Effector CD8-positive, alpha-beta T cell (primary cell): ENCODE measurements at places on chromosomes 11 and 22.

DNA sequence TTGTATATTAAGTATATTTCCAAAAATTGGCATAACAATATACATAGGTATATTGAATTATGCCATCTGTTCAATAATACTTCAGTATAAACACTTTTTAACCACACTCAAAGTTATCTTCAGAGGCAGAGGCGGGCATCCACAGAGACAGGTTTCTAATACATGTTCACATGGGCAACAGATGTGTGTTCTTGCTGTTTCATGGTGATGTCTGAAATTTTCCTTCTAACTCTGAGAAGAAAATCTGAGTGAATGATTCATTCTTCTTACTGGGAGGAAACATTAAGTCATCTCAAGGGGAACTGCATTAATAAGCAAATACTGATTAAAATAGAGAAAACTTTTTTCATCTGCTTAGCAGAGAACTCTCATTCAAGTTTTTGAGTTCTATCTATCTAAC, 1074.5 kb downstream of the LRRC4C start:
- DNase-seq = no peak

DNA sequence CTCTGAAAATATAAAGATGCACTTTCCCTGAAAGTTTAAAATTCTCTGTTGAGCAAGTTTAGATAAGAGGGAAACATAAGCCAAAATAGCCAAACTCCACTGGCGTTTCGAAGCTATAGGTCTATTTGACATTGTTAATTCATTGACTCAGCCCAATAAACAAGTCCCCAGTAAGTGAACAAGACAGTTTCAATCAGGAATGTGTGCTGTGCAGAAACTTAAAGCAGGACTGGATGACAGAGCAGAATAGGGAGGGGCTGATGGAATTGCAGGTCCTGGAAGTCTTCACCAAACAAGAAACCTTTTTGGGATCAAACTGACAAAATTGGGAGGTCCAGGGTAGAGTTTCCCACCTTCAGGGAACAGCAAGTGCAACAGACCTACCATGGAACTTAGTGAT, 8.9 kb upstream of the KDM4E start:
- no peak for DNase-seq

DNA sequence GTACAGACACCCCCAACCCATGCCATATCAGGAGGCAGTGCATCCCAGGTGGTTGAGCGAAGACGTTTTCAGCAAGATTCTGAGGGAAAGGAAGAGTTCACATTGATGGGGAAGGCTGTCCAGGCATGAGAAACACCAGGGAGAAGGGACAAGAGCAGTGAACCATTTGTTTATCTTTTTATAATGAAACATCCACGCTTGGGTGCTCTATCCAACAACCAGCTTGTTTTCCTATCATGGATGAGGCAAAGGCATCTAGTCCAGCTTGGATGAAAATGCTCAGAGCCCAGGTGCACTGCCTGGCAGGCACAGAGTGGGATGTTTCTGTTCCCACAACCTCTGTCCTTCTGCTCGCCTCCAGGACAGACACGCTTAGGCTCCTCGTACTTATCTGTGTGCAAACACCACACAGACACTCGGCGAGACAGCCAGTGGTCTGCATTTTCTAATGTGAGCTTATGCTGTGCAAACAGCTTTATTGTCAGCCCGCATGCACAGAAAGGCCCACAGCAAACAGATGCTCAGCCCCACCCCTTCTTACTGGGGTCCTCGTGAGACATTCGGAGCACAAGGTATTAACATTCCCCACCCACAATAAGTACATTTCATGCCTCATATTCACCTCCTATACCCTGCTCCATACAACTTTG, 45.4 kb upstream of the NTM start:
- DNase-seq = no peak

DNA sequence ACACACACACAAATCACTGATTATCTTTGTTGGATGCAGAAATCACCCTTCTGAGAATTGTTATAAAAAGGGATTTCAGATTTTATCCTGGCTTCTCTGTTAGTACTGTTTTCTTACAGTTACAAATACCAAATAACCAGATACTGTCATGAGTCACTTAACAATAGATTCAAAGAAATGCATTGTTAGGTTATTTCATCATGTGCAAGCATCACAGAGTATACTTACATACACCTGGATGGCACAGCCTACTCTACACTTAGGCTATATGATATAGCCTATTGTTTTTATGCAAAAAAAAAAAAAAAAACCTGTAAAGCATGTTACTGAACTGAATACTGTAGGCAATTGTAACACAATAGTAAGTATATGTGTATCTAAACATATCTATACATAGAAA, 319.2 kb upstream of the ARHGAP42 start:
- no peak for DNase-seq

GRCh38 chr11:94767291-94767690, 865 bp upstream of the AMOTL1 start:
- no peak for DNase-seq
